CD4-positive, alpha-beta T cell (primary cell): ENCODE measurements at places on chromosomes 4 and X.

- no peak for DNase-seq
These were observed 67.8 kb downstream of the USP38 start for GRCh38 chr4:143252478-143252877.

DNA sequence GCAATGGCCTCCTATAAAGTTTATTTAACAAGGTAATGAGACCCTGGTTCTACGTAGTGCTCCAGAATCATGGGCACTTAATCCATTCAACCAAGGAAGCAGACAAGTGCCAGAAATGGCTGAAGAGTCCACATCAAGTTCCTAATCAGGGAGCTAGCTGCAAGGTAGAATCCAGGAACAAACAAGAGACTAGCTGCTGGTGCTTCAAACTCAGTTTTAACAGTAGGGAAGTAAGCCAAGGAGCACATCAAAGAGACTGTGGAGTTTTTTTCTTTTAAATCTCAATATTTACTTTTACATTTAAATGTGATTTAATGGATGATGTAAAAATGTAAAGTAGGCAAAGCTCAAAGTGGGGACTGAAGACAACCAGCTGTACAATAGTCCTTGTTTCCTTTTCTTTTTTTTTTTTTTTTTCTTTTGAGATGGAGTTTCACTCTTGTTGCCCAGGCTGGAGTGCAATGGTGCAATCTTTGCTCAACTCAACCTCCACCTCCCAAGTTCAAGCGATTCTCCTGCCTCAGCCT is 630.4 kb downstream of the CCSER1 start:
- DNase-seq, result no peak

DNA sequence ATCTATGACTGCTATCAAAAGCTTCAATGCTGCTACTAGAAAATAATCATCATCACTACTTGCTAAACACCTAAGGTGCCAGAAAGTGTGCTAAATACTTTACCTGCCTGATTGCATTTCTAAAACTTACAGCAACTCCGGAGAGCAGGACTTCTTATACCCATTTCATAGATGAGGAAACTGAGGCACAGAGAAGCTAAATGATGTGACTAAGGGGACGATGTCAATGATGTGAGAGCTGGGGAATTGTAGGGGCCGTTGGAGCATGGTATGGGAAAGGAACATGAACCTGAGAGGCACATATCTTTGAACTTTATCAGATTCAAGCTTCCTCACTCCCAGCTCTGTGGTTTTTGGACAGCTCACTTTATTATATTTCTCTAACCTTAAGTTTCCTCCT is 38.7 kb downstream of the CCKAR start:
- no peak for DNase-seq

DNA sequence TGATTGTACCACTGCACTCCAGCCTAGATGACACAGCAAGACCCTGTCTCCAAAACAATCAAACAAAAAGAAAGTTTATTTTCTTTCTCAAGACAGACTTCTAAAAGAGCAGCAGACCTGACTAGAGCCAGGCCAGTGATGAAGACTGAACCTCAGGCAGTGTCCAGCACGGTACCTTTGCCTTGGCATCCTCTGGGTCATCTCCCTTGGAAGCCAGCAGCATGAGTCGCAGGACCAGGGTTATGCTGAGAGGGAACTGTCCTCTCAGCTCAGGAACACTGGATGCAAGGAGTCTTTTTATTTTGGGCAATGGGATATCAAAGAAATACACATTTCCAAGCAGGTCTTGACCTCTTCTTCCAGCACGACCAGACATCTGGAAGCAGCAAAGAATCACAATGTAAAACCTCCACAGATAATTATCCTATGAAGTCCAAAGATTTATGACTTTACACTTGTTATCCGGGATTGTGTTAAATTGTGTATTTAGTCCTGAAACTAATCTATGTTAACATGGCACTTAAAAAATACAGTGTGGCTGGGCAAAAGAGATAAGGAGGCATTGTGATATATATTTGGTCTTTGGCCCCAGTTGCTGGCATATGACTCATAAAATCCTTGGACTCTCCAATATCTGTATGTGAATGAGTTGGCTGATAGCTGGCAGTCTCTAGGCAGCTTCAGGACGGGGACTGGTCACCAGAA is 66.0 kb upstream of the DDX60 start:
- no peak for DNase-seq

GRCh38 chr4:77834403-77834802 is 15.2 kb upstream of the CNOT6L start:
- DNase-seq, result no peak

- DNase-seq, result no peak
These were observed 512.6 kb upstream of the FAM241A start for GRCh38 chr4:111632641-111633151.

DNA sequence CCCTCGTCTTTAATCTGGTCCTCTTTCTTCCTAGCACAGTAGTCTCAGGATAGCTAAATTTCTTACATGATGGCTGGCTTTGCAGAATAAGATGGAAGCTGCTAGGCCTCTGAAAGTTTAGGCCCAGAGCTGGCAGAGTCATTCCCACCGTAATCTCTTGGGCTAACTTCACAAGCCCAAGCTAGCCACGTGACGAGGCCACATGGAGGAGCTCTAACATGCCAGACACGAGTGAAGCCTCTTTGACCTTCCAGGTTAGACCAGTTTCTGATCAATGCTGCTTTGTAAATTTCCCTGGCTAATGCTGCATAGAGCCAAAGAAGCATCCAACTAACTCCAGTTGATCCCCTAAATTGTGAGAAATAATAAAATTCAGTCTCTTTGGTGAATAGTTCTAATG is 9.5 kb upstream of the CENPE start:
- no peak for DNase-seq

DNA sequence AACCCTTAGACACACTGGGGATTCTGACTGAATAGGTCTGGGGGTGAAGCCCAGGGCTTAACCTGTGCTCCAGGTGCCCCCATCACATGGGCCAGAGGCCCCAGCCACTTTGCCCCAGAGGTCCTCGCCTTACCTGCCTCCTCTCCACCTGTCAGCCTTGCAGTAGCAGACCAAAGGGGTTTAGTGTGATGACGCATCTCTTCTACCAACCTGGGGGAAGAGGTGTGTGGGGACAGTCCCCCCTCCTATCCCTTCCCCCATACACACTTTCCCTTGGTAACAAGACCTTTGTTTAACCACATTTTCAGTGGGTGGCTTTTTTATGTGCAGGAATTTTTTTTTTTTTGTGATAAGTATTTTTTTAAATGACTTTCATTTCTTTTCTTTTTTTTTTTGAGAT is 6.3 kb downstream of the CLCN4 start:
- DNase-seq, result no peak

- no peak for DNase-seq
These were observed 512.2 kb upstream of the INTU start for GRCh38 chr4:127120441-127121090.

DNA sequence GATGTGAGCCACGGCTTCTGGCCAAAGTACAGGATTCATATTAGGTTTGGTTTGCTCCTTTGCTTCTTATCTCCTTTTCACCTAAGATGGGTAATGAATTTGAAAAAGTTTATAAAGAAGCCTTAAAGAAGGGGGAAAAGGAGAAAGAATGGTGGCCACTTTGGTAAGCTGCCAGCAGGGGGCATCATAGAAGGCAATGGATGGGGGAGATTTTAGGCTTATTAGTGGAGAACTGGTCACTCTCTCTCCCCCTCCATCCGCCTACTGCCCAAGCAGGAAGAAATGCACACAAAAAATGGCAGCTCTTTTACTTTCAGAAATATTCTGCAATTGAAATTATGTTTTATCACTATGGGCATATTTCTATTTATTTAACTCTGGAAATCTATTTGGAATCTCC is 32.0 kb downstream of the SPARCL1 start:
- no peak for DNase-seq

DNA sequence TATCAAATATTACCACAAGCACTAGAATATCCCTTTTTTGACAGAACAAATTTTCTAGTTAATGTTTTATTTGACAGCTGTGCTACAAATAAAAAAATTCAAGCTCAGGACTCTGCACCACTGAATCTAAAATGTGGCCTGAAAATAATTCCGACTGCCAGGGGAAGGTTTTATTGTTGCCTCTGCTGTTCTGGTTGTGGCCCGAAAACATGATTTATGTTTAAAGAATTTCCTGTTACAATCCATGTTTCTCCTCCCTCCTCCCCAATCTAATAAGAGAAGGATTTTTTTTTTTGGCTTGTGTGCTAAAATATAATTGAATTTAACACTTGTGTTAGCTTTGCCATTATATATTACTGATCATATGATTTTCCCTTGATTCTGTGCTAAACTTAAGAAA is 227.8 kb downstream of the DCLK2 start:
- no peak for DNase-seq

DNA sequence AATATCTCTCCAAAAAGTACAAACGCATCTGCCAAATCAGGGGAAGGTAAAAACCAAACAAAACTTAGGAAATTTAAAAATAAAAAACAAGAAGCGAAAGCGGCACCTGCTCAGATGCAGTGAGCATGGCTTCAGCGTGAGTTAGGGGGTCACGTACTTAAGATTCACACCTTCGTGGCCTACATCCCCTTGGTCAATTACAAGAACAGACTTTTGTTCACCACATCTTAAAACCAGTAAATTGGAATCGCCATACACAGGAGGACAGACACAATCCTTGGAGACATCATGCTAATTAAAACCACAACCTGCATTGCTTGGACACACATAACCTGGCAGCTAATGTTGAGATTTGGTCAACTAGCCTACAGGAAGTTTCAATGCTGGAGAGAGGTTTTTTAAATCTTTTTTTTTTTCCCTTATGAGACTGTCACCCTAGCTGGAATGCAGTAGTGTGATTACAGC is 12.5 kb upstream of the SEL1L3 start:
- DNase-seq, result no peak

DNA sequence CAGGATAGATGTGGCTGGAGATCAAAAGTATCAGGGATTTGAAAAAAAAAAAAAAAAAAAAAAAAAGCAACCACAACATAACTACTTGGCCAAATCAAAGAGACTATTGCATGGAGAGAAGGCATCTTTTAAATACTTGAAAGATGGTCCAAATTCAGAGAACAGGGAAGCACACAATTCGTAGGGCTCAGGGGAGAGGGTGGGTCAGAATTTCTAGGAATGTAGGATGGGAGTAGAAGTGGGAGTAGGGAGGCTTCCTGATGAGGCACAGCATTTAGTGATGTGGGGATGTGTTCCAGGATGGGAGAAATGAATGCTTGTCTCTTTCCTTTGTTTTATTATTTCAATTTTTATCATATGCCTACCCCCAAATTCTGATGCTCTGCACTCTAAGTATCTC is 36.3 kb downstream of the RTL3 start:
- DNase-seq, result no peak
